ENCODE measurements at places on chromosomes 5 and 9.
A peak's percentile ranks its signal among the peaks of the same experiment; 100 is the strongest.

GRCh38 chr5:151427258-151427657, 20.1 kb upstream of the SLC36A1 start:
- no peak for DNase-seq

DNA sequence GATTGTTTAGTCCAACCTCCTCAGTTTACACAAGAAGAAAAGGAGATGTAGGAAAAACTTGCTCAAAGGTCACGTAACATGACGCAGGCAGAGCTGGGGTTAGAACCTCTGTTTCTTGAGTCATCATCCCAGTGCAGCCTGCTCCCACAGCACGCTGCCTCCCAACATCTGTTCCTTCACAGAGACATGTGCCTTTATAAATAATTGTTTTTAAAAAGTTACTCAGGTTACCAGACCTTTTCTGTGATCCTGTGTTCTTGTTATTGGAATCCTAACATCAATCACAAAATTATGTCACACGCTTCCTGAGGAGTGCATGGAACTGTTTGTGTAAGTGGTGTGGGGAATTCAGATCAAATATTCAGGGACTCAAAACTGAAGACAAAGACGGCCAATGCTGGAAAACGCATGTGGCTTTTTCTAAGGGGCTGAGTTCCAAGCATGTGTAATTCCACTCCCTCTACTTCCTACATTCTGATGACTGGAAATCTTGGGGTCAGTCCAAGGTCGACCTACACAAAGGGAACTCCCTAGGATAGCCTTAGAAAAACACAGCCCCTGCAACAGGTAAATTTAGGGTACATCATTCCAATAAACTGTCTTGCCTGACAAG, 184.3 kb downstream of the TSSK1B start:
- DNase-seq, result no peak

DNA sequence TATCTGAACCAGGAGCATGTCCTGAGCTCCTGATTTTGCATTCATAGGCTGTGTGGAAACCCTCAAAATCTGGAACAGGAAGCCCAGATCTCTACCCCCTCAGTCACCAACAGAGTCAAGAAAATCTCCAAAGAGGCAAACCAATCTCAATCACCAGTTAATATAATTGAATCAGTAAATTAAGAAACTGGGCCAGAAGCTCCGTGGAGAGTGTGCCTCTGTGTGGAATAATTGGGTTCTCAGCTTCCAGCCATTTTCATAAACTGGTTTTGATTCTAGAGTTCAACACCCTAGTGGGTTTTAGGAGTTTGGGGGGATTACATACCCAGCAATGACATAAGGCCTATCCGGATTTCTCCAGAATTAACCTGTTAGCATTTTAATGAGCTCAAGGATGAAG, 362.9 kb downstream of the IRX2 start:
- DNase-seq, result no peak

- no peak for DNase-seq
Observed at GRCh38 chr9:11743356-11743755, 949.8 kb upstream of the TYRP1 start.

- no peak for DNase-seq
Observed at GRCh38 chr9:78167356-78167755, 68.5 kb upstream of the CEP78 start.

DNA sequence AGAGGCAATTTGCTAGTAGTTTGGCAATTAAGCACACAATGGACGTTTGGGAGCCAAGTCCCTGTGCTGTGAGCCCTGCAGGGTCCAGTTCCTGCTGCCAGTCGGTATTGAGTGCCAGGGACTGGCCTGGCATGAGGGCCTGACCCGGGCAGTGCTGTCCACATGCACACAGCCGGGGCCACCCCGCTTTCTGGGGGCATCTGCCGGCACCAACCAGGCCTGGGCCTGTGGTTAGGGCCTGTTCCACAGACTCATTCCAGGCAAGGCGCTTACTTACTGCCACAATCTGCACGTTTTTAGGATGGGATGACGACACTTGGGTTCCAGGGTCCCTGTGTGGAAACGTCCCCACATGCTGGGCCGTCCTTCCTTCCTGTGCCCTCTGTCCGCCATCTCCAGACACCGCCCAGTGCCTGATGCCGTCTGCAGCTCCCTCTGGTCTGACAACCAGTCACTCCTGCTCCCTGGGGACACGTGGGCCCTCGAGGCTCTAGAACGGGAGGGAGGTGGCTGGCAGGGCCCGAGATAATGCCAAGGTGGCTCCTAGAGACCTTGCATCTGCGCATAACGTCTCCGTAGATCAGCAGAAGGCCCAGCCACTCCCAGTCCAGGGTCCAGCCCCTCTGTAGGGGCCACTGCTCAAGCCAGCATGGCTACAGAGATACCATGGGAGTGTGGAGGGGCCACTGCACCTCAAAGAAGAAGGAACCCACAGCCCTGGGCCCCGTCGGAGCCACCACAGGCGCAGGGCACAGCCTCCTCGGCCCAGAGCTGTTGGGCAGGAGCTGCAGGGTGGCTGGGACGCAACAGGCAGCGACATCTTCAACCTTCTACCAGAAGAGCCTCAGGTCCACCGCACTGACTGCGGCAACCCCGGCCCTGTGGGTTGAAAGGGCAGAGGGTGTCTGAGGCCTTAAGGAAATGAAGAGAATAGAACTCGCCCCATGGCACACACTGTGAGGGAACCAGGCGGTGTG, 24.7 kb downstream of the SLC9A3 start:
- no peak for DNase-seq

- no peak for DNase-seq
Observed at GRCh38 chr9:121860213-121860612, 208.8 kb downstream of the DAB2IP start.

GRCh38 chr9:21454149-21454548, 13.9 kb downstream of the IFNA1 start:
- peak; percentile 17 for DNase-seq

- DNase-seq, result no peak
Observed at GRCh38 chr5:137666901-137667300, 69.0 kb downstream of the KLHL3 start.

GRCh38 chr5:74949976-74950375, 83.8 kb upstream of the FAM169A start:
- DNase-seq, result no peak

GRCh38 chr5:138385660-138386059, 33.2 kb downstream of the KDM3B start:
- no peak for DNase-seq

GRCh38 chr9:101119206-101119819, 90.8 kb downstream of the PLPPR1 start:
- peak; percentile 48 for DNase-seq

DNA sequence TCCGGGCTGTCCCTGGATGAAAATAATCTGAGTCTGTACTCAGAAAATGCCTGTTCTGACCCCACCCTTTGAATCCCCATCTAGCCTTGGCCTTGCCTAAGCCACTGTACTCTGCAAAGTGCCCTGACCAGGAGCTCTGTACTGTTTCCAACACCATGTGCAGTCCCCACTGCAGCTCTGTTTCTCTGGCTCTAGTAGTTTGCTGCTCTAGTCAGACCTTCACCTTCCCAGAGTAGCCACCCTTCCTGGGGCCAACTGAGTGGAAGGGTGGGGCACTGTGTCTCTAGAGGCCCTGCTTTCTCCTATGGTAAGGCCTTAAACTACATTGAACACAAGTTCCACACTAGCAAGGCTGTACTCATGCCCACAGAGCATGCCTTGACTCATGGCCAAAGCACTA, 31.9 kb downstream of the P4HA2 start:
- no peak for DNase-seq

- DNase-seq, result peak; percentile 78
Observed at GRCh38 chr9:111896942-111897600, 457 bp downstream of the UGCG start.

- DNase-seq, result no peak
Observed at GRCh38 chr5:96569332-96569731, 92.8 kb upstream of the CAST start.

GRCh38 chr5:77175231-77175630, 35.2 kb upstream of the PDE8B start:
- no peak for DNase-seq

DNA sequence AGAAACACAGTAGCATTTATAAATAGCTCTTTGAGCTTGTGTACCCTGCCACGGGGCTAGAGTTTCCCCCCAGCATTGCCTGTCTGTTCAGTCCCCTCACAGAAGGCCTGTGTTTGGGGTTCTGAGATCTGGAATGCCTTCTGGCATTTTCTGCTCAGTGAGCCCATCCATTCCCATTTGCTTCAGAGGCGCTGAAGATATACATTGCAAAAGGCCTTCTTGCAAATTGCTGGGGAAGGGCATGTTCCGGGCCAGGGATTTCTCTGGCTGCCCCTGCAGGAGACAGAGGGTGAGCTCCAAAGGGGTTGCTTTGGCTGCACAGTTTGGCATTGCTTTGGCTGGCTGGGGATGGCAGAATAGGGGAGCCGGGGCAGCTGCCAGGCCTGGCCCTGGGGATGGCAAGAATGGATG, 308.4 kb downstream of the MSX2 start:
- DNase-seq, result no peak

- no peak for DNase-seq
Observed at GRCh38 chr9:95438561-95439357, 78.0 kb downstream of the PTCH1 start.

- DNase-seq, result peak; percentile 25
Observed at GRCh38 chr9:89969156-89969675, 364.4 kb downstream of the GADD45G start.

DNA sequence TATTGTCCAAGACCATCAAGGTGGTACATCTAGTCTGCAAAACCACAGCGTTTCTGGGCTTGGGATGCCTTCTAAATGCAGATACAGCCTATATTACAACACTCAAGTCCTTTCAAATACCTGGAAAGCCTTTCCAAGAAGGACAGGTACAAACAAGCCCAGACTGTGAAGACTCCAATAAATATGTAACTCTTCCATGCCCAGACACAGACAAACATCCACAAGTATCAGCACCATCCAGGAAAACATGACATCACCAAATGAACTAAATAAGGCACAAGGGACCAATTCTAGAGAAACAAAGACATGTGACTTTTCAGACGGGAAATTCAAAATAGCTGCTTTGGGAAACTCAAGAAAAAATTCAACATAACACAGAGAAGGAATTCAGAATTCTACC, 152.7 kb upstream of the POC5 start:
- no peak for DNase-seq

- DNase-seq, result no peak
Observed at GRCh38 chr5:126852091-126852571, 75.2 kb downstream of the LMNB1 start.

GRCh38 chr5:137119321-137119720, 379.8 kb downstream of the SPOCK1 start:
- DNase-seq, result no peak

GRCh38 chr5:116942622-116943021, 368.0 kb upstream of the SEMA6A start:
- no peak for DNase-seq

DNA sequence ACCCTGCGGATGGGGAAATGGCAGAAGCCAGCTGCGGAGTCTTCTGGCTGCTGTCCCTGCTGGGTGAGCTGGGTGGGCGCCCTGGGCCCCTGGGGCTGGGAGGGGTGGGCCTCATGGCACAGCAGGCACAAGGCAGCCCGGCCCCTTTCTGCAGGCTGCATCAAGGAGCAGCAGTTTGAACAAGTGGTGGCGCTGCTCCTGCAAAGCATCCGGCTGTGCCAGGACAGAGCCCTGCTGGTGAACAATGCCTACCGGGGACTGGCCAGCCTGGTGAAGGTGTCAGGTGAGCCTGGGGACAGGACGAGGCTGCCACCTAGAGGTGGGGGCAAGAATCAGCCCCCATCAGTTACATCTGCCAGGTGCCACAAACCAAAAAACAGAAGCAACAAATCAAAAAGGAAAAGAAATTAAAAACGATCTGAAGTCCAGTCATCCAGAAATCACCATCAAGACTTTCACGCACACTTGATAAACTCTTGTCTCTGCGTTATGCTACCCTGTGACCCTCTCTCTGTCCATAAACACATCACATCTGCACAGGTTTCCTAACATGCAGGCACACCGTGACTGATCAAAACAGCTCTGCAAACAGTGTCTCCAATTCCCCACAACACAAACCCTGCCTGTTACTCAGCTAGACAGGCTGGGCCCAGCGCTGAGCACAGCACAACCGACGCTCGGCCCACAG, 13.9 kb downstream of the REXO4 start:
- no peak for DNase-seq

DNA sequence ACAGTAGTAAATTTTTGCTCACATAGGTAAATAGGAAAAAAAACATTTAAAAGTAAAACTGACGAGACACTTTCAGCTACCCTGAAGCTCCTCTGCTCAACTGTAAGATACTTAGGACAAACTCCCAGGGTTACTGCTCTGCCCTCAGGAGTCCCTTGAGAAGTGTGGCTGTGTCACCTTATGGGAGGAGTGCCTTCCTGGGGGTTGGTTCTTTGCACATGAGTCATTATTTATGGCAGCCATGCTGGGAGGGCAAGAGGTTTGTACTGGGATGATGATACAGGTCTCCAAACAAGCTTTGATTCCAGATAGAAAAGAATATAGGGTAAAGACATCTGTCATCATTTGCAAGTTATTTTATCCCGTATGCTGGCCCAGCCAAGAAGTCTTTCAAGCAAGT, 45.9 kb downstream of the TTC1 start:
- DNase-seq, result peak; percentile 38

GRCh38 chr5:147084702-147085101, 150.1 kb upstream of the STK32A start:
- DNase-seq, result no peak
